Testis (tissue), 5 donors: ENCODE measurements at places on chromosomes 12 and 14. TPM values are rescaled to one million over a fixed set of nuclear protein-coding genes. Genes with fewer than 3 reads are reported as not detected.
A peak's percentile ranks its signal among the peaks of the same experiment; 100 is the strongest.

DNA sequence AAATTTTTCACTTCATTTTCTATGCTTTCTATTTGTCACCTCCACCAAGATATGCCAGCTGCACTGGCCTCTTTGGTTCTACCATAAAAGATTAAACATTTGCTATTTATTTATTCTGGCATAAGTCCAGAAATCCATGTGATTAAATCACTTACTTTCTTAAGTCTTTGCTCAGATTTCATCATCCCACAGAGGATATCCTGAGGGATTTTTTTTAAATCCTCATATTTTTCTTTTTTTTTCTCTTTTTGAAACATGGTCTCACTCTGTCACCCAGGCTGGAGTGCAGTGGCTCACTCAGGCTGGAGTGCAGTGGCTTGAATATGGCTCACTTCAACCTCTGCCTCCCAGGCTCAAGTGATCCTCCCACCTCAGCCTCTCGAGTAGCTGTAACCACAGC is 645.4 kb upstream of the ATXN7L3B start:
- no peak for DNase-seq
- H3K36me3 ChIP-seq, result no peaks in the 10 kb centered on the region
- H3K27me3 ChIP-seq, result no peaks in the 10 kb centered on the region
- H3K4me1 ChIP-seq, result no peaks in the 10 kb centered on the region
- H3K27ac ChIP-seq, result no peak overlapping the region
- H3K4me3 ChIP-seq, result no peak overlapping the region

The BCL2L2 gene
- 85.1 TPM for total RNA-seq

The SMCO2 gene
- 4.6 TPM for total RNA-seq

DNA sequence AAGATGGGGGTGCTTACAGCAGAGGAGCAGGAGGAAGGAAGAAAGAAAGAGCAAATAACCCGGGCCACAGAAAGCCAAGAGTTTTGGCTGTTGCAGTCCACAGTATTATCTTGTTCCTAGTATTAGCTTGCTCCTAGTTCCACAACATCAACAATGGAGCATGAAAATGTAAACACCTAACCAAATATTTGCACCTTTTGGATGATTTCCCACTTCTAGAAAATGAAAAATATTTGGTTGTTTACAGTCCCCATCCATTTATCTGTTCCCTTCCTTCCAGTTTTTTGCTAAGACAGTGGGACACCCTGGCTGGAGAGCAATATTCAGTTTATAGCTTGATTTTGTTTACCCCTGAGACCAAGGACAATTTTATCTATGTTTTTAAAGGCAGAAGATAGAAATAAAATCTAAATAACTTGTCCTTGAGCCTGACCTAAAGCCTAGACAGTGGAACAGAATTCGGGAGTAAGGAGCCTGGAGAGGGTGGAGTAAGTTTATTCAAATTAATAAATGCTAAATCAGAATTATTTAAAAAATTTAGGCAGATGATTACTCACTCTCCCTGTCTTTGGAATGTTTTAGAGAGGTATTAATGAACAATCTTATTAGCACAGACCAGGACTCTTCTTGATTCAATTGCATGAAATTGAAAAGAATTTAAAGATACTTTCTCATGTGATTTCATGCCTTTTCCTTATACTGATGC is 51.6 kb downstream of the RESF1 start:
- H3K4me1 ChIP-seq, result peaks cover 4% of the 10 kb centered on the region
- no peak overlapping the region for H3K4me3 ChIP-seq
- DNase-seq, result no peak
- peak overlapping the region; percentile 3 for H3K27ac ChIP-seq
- no peaks in the 10 kb centered on the region for H3K27me3 ChIP-seq

The GLIPR1L1 gene
- 1.9 TPM for total RNA-seq
